ENCODE measurements at places on chromosomes 6 and 20.

- no peak for DNase-seq
Measured at GRCh38 chr6:169366258-169366901, 112.7 kb upstream of the THBS2 start.

DNA sequence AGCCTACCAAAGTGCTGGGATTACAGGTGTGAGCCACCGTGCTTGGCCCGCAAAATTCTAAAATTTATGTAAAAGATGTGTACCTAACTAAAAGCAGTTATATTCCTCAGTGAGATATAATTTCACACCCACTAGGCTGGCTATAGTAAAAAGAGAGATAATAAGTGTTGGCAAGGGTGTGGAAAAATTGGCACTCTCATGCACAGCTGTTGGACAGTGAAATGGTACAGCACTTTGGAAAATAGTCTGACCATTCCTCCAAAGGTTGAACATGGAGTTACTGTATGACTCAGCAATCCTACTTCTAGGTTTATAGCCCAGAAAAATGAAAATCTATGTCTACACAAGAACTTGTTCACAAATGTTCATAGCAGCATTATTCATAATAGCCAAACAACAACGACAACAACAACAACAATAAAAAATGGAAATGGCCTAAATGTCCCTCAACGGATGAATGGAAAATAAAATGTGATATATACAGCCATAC lies 13.9 kb downstream of the C6orf15 start:
- DNase-seq: no peak

DNA sequence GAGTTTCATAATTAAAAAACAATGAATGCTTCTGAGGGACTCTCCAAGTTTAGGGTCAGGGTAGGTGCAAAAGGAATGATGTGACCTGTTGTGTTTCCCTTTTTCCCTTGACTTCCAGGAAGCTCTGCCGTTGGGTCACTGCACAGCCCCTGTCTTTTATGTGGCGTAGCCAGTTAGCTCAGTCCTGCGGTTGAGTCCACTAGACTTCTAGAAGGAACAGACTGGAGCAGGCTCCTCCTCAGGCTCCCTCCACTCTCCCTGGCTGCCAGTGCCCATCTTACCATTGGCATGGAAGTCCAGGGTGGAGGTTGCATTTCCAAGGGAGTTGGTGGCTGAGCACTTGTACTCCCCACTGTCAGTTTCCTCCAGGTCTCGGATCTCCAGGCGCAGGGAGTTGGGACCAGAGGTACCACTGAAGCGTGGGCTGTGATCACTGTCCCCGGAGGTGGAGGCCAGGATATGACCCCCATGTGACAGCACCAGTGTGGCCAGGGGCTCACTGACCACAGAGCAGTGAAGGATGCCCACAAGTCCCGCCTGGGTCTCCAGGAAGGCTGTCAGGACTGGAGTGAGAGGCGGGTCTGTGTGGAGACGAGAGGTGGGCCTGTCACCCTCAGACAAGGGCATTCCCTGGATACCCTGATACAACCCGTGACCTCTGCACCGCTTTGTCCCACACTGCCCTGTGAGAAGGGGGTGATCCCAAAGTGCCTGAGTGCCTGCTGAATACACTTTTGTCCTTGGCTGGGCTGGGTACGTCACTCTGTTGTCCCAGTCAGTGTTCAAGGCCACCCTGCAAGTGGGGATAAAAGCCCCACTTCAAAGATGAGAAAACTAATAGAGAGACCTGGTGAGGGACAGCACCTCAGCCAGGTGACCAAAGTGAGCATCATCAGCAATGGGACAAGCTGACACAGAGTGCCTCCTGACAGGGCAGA lies 11.1 kb downstream of the SIGLEC1 start:
- DNase-seq: no peak

- DNase-seq: no peak
Measured at GRCh38 chr6:136608991-136609390, 58.8 kb upstream of the MAP7 start.

DNA sequence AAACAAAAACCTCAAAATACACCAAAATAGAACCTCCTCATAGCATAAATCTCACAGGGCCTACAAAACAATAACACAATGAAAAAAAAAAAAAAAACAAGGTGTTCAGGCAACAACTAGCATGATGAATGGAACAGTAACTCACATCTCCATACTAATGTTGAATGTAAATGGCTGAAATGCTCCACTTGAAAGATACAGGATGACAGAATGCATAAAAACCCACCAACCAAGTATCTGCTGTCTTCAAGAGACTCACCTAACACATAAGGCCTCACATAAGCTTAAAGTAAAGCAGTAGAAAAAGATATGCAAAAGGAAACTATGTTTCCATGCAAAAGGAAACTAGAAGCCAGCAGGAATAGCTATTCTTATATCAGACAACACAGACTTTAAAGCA lies 121.3 kb downstream of the CDK19 start:
- no peak for DNase-seq

DNA sequence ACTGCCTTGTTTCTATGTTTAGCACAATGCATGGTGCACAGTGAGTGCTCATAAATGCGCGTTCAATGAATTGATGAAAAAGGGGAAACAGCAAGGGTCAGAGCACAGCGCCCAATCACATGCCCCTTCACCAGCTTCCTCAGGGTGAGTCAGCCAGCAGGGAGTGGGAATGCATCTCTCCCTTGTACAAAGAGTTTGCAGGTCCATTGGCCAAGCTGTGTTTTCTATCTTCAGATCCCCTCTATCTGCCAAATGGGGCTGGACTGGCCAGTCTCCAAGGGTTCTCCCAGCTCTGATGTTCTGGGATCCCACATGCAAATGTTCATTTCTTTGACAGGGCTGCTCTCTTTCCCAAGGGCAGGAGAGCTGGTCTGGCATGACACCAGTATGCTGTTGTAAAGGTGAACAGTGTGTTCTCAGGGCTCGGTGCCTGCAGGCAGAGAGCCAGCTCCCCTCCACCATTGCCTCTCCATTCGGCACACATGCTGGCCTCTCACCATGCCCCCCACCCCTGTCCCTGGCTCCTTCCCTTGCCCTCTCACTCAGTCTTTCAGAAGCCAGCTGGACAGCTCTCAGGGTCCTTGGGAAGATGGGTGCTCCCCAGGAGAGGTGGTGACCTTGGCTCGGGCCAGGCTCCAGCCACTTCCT lies 25.0 kb downstream of the ANGPT4 start:
- DNase-seq: no peak

- DNase-seq: no peak
Measured at GRCh38 chr6:139603581-139603980, 229.1 kb upstream of the CITED2 start.

- DNase-seq: no peak
Measured at GRCh38 chr6:33323623-33323948, 6.0 kb upstream of the ZBTB22 start.

- peak; percentile 2 for DNase-seq
Measured at GRCh38 chr6:72683797-72684196, 61.9 kb downstream of the KCNQ5 start.

- no peak for DNase-seq
Measured at GRCh38 chr6:69774740-69775584, 21.8 kb downstream of the LMBRD1 start.

DNA sequence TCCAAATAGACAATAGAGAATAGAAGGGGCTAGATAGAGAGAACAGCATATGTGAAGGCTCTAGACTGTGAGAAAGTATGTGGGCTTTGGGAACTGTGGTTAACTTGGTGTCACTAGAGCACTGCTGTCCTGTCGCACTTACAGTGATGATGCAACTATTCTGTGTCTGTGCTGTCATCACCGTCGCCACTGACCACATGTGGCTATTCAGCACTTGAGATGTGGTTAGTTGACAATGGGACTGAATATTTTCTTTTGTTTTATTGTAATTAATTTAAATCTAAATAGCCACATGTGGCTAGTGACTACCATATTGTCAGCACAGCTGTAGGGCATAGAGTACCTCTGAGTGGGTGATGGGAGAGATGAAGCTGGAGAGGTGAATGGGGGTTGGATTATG lies 39.0 kb upstream of the IFNGR1 start:
- DNase-seq: no peak

DNA sequence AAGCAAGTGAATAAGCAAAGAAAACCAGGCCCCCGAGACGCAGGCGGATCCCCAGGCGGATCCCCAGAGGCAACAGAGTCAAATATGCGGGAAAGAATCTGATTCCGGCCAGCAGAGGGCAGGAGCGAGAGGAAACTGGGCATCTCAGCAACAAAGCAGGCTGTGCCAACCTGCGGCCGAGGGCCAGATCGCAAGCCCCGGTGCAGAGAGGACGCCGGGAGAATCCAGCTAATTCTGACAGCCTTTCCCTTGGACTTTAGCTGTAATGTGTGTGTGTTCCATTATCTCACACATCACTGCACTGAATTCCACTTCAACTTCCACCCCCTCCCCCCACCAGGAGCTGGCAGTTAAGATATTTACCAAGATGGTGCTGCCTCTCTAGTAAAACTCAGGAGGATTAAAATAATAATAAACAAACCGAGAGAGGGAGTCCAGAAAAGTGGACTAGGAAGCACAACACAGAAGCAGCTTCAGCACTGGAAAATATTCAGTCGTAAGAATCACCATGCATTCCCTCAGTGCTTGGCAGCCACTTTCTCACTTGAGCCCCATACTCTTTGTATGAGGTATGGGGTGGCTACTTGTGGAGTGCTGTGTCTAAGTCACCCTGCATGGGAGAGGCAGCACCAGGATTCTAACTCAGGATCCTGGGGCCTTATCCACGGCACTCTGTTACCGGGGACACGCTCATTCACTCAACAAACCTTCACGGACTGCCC lies 66.2 kb upstream of the SNX9 start:
- DNase-seq: no peak

DNA sequence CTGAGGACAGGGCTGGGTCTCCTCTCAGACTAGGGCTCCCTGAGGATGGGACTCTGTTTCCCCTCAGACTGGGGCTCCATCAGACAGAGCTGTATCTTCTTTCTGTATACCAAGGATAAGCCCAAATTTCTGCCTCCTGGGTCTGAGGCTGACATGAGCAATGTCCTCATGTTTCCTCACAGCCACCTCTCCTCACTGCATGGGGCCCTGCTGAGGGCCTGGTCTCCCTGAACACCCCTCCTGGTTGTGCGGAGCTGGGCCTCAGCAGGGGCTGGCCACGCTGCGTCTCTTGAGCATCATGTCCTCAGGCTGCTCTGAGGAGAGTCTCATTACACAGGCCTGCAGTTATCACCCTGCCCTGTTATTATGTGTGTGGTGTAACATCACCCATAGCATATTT lies 144.6 kb downstream of the LRFN2 start:
- DNase-seq: no peak

DNA sequence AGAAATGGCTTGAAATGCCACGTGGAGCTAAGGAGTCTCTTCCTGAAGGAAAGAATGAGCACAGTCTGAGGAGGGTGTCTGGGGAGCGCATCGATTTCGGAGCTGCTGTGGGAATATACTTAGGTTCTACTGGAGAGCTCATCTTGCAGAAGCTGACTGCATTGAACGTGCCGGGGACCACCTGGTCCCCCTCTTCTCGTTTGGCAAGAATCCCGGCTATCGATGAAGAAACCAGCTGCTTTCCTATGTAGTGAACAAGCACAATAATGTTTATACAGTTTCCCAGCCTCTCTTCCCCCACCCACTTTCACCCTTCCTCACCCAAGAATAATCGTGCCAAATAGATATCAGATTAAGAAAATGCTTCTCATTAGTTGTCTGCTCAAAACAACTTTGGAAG lies 242.5 kb downstream of the PACRG start:
- DNase-seq: no peak

DNA sequence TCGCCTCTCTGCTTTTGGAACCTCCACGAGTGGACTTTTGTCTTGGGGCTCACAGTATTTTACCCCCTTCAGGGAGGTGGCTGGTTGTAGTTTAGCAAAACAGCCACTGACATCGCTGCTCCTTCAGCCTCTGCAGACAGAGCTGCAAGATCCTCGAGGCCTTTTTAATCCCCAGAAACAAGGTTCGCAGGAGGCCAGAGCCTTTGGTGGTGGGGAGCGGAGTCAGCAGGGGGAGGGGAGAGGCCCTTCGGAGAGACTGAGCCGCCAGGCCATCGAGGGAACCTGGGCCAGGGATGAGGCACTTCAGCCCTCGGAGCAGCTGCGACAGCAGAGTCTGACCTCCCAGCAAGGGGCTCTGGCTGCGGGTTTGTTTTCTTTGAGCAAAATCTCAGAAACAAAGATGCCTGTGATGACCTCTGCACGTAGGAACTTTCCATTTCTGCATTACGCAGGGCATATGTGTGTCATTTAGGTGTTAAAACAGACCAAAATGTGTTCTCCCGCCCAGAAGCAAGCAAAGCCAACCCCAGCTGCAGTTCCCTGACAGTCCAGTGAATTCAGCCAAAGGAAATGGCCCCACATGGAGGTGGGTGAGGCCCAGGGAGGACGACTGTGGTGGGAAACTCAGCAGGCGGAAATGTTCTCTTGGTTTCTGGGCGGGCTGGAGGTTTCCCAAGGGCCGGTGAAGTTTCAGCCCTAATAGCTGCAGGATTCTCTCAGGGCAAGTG lies 171.2 kb upstream of the SULF2 start:
- DNase-seq: no peak

Measured in GM12892 (cell line).